ENCODE measurements at places on chromosomes 12 and 14. TPM values are rescaled to one million over a fixed set of nuclear protein-coding genes. Genes with fewer than 3 reads are reported as not detected.

- no peak for DNase-seq
These were observed 106.0 kb upstream of the RTL1 start for GRCh38 chr14:101009531-101009930.

DNA sequence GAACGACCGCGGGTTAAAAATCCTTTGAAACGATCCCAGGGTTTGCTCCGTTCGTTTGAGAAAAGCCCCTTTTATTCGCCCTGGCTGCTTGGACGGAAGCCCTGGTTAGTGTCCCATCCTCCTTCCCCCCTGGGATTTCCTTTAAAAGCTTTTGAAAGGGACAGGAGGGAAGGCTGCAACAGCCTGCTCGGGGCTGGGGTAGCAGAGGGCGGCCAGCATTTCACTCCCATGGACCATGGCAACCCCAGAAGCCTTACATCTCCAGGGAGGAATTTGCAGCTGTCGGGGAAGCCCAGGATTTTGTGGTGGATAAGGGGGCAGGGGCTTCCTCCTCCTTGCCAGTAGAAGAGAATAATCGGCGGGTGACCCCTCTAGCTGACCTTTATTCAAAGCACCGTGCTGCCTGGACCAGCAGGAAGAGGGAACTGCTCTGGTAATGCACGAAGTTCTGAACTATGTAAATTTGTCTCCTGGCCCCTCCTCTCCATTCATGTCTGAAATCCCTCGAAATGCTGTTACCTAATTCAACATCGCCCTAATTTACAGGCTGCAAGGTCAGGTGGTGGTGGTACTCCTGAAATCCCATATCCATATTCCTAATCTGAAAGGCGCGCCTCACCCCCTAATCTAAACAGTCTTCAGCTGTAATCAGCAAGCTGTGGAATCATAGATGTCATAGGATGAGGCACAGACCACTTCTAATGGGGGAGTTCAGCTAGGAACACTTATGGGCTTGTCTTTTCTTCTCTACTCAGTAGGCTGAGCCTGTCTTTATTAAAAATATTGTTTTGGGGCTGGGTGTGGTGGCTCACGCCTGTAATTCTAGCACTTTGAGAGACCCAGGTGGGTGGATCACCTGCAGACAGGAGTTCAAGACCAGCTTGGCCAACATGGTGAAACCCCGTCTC is 1.0 kb upstream of the CLIP1 start:
- no peak for DNase-seq

- no peak for DNase-seq
These were observed 11.0 kb downstream of the DLST start for GRCh38 chr14:74892745-74893144.

- DNase-seq = no peak
These were observed 545 bp downstream of the PPFIA2 start for GRCh38 chr12:81758421-81759189.

GRCh38 chr12:15045451-15045850 is 72.6 kb downstream of the PDE6H start:
- no peak for DNase-seq

GNB3 gene
- 0.53 TPM for total RNA-seq

KRT77 gene
- not detected for total RNA-seq

MYF5 gene
- total RNA-seq = not detected
